ENCODE measurements at places on chromosomes 5 and 9. TPM values are rescaled to one million over a fixed set of nuclear protein-coding genes. Genes with fewer than 3 reads are reported as not detected.

DNA sequence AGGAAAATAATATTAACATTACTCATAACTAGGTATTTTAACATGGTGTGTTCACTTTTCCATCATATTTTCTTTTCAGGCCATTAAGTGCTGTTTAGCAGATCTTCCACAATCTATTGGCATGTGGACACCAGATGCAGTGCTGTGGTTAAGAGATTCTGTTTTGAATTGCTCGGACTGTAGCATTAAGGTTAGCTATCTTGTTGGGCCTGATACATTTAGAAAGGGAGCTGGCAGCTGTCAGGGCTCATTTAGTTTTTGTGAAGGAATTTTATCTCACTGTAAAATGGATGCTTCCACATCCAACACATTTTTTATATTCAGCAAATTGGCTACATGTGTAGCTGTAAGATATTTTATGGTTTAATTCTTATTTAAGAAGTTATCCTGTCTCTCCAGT lies 20.7 kb upstream of the TMOD1 start:
- H3K4me3 ChIP-seq, result no peak overlapping the region
- H3K4me1 ChIP-seq, result peaks cover 10% of the 10 kb centered on the region

Gene PCDHGA4
- 3.1 TPM for total RNA-seq

DNA sequence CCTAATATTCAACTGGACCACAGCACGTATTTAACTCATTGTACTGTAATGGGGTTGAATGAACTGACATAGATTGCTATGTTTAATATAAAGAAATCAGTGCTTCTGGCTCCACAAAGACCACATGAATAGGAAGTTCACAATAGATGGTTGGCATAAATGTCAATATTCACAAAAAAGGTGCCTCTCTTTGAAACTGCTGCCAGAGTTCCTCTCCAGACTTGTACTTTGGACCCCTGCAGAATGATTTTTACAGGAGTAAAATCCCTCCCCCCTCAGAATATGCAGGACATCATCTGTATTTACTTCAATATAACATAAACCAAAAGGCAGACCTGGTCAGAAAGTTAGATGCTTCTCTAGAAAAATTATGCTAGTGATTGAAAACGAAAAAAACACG lies 508.5 kb upstream of the DAP start:
- no peaks in the 10 kb centered on the region for H3K36me3 ChIP-seq
- no peak overlapping the region for H3K27ac ChIP-seq
- no peak for DNase-seq

Gene HAND1
- 0.21 TPM for total RNA-seq

DNA sequence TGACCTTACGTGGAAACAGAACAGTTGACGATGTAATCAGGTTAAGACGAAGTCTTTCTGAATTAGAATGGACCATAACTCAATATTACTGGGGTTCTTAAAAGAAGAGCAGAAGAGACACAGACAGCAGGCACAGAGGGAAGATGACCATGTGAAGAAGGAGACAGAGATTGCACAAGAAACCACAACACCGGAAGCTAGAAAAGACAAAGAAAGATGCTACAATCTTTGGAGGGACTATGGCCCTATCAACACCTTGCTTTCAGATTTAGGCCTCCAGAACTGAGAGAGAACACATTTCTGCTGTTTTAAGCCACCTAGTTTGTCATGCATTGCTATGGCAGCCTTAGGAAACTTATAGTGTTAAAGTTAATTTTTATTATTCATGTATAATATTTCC lies 27.1 kb downstream of the CDH9 start:
- H3K36me3 ChIP-seq, result no peaks in the 10 kb centered on the region
- no peaks in the 10 kb centered on the region for H3K4me1 ChIP-seq
- no peak overlapping the region for H3K27ac ChIP-seq
- no peaks in the 10 kb centered on the region for H3K27me3 ChIP-seq

Gene UTP15
- 12.8 TPM for total RNA-seq

Gene NREP
- 21.6 TPM for total RNA-seq

GRCh38 chr5:56244627-56245026 lies 11.5 kb upstream of the ANKRD55 start:
- no peak for DNase-seq
- no peaks in the 10 kb centered on the region for H3K4me1 ChIP-seq
- no peaks in the 10 kb centered on the region for H3K36me3 ChIP-seq
- no peaks in the 10 kb centered on the region for H3K27me3 ChIP-seq
- no peak overlapping the region for H3K27ac ChIP-seq
- H3K4me3 ChIP-seq, result no peak overlapping the region

GRCh38 chr5:151068433-151069197 lies 12.2 kb downstream of the TNIP1 start:
- no peak overlapping the region for H3K4me3 ChIP-seq
- no peaks in the 10 kb centered on the region for H3K27me3 ChIP-seq
- H3K27ac ChIP-seq, result peak overlapping the region; percentile 53
- DNase-seq, result no peak

DNA sequence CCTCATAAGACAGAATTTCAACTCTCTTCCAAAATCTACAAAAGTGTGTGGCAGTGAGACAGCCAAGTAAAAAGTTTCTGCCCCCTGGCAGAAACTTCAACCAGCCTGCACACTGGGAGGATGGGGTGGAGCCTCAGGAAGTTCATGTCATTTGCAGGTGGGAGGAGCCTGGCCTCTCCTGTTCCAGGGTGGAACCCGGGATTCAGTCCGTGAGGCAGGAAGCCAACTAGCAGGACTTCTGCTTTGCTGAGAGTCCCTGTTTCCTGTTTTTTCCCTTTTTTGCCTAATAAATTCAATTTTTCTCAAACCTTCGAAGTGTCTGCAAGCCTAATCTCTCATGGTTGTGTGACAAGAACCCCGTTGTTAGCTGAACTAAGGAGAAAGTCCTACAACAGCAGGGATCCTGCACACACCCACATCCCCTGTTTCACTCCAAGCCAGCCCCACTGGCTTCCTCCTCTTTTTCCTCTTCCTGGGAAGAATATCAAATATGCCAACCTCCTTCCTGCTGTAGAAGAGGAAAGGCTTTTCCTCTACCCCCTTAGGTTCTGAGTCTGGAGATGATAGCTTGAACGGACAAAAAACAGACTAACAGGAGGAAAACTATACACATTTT lies 69.3 kb downstream of the ALDH7A1 start:
- no peak overlapping the region for H3K4me3 ChIP-seq
- H3K27ac ChIP-seq, result peak overlapping the region; percentile 73
- no peaks in the 10 kb centered on the region for H3K36me3 ChIP-seq
- H3K27me3 ChIP-seq, result no peaks in the 10 kb centered on the region

GRCh38 chr5:58987193-58987592 lies 404.3 kb downstream of the RAB3C start:
- H3K27ac ChIP-seq, result no peak overlapping the region
- H3K36me3 ChIP-seq, result peaks cover 63% of the 10 kb centered on the region
- no peak for DNase-seq
- no peaks in the 10 kb centered on the region for H3K27me3 ChIP-seq
- H3K4me3 ChIP-seq, result no peak overlapping the region
- H3K4me1 ChIP-seq, result no peaks in the 10 kb centered on the region

DNA sequence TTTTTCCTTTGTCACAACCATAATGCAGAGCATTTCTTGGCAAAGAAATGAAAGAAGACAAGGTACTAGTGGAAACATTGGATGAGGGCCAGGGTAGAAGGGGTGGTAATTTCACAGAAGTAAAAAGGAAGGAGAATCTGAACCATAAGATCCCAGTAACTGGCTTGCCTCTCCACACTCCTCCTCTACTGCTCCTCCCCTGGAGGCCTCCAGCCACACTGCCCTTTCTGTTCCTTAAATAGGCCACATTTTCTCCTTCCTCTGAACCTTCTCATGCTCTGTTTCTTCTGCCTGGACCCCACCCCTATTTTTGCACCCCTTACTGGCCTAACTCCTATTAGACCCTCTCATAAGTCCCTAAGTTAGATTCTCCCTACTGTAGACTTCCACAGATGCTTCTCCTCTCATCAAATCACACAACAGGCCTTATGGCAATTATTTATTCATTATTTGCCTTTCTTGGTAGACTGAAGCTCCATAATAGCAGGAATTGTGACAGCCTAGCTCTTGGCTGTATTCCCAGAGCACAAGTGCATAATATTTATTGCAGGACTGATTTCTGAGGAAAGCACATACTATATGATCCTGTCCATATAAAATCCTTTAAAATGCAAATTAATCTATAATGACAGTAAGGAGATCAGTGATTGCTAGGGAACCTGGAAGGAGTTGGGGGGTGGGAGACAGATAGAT lies 31.3 kb upstream of the GRIA1 start:
- no peak overlapping the region for H3K4me3 ChIP-seq
- H3K27me3 ChIP-seq, result no peaks in the 10 kb centered on the region
- H3K27ac ChIP-seq, result no peak overlapping the region
- no peaks in the 10 kb centered on the region for H3K4me1 ChIP-seq

GRCh38 chr9:17871213-17871890 lies 292.5 kb downstream of the SH3GL2 start:
- no peak overlapping the region for H3K27ac ChIP-seq
- no peaks in the 10 kb centered on the region for H3K27me3 ChIP-seq
- DNase-seq, result no peak
- H3K4me3 ChIP-seq, result no peak overlapping the region
- no peaks in the 10 kb centered on the region for H3K4me1 ChIP-seq

GRCh38 chr5:37837414-37838032 lies 2.3 kb downstream of the GDNF start:
- no peaks in the 10 kb centered on the region for H3K36me3 ChIP-seq
- H3K4me3 ChIP-seq, result peak overlapping the region; percentile 35
- peak; percentile 73 for DNase-seq
- no peak overlapping the region for H3K27ac ChIP-seq
- peaks cover 41% of the 10 kb centered on the region for H3K4me1 ChIP-seq
- peaks cover 96% of the 10 kb centered on the region for H3K27me3 ChIP-seq

DNA sequence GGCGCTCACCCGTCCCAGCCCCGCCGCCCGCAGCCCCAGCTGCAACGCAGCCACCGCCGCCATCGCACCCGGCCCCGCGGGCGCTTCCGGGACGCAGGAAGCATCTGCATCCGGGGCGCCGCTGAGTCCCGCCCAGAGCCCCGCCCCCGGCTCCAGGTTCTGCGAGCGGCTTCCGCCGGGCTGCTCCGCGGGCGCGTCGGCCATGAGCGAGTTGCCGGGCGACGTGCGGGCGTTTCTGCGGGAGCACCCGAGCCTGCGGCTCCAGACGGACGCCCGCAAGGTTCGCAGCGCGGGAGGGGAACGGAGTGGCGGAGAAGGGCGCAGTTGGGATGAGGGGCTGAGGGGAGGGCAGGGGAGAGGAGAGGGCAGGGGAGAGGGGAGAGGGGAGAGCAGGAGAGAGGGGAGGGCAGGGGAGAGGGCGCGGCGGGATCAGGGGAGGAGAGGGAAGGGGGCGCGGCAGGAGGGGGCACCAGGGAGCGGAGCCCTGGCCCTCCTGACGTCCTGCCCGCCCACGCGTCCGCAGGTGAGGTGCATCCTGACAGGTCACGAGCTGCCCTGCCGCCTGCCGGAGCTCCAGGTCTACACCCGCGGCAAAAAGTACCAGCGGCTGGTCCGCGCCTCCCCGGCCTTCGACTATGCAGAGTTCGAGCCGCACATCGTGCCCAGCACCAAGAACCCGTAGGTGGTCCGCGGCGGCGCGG lies at the start of the genes SURF1 and SURF2:
Gene SURF1, minus strand, starts transcription at position 97 of the 701 bp plus-strand sequence. Its CDS starts 34 bp downstream, at position 63.
Gene SURF2, plus strand, starts transcription at position 160 of the 701 bp plus-strand sequence. Its CDS starts 43 bp downstream, at position 203.
- peak within 1 kb of the TSS; percentile 91 for H3K4me3 ChIP-seq
- peaks cover 68% of the 10 kb centered on the region for H3K36me3 ChIP-seq
- DNase-seq, result peak; percentile 95
- H3K27ac ChIP-seq, result peak within 1 kb of the TSS; percentile 88
- H3K4me1 ChIP-seq, result peaks cover 29% of the 10 kb centered on the region
- no peaks in the 10 kb centered on the region for H3K27me3 ChIP-seq

Gene QRFP
- not detected for total RNA-seq

GRCh38 chr5:150389531-150390266 lies 23.0 kb downstream of the CD74 start:
- no peak overlapping the region for H3K4me3 ChIP-seq
- no peak for DNase-seq
- H3K27me3 ChIP-seq, result no peaks in the 10 kb centered on the region
- H3K4me1 ChIP-seq, result no peaks in the 10 kb centered on the region

DNA sequence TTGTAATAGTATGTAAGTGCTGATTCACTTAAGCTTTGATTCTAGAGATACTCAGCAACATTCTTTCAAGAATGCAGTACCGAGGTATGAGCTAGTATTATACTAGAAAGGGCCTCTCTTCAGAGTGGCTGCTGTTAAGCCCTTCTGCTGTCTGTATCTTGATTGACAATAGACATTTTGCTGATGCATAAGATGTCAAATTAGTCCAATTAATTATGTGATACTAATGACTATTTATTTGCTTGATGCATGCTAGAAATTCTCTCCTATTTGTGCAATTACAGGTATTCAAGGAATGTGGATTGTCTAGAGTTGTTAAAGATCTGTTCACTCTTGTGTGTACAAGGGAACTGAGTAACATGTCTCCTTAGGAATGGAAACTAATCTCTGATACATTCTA lies 92.3 kb upstream of the PTGER4 start:
- no peak overlapping the region for H3K27ac ChIP-seq
- H3K4me1 ChIP-seq, result no peaks in the 10 kb centered on the region
- no peak for DNase-seq
- H3K4me3 ChIP-seq, result no peak overlapping the region
- H3K27me3 ChIP-seq, result no peaks in the 10 kb centered on the region

DNA sequence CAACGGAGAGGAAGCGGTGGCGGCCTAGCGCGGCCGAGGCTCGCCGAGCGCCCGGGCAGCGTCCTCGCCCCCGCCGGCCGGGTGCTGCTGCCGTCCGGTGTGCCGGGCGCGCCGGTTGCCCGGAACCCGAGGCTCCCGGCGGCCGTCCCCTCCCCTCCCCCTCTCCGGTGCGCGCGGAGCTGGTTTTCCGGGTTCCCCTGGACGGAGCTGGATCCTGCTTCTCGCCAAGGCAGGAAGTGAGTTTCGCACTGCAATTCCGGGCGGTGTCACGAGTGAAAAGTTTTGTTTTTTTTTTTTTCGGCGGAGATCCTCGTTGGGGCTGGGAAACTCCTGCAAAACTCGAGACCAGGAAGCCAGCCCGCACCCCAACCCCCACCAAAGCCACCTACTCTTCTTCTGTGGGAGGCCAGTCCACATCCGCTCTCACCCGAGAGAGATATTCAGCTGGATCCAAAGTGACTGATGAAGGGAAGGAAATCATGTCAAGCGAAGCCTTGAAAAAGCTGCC lies at the start of gene ERBIN:
Gene ERBIN, plus strand, starts transcription at position 300 of the 508 bp plus-strand sequence. CDS start 66,144 bp downstream, outside the sequence.
- no peaks in the 10 kb centered on the region for H3K27me3 ChIP-seq
- H3K27ac ChIP-seq, result peak within 1 kb of the TSS; percentile 100
- H3K36me3 ChIP-seq, result no peaks in the 10 kb centered on the region
- DNase-seq, result peak; percentile 89

- H3K4me3 ChIP-seq, result no peak overlapping the region
- peaks cover 45% of the 10 kb centered on the region for H3K27me3 ChIP-seq
- H3K27ac ChIP-seq, result no peak overlapping the region
Observed at GRCh38 chr9:137880976-137881530, 3.5 kb downstream of the CACNA1B start.
